ENCODE measurements at places on chromosomes 7 and 10.

- no peak for DNase-seq
Measured at GRCh38 chr10:66180581-66181318, 745.1 kb upstream of the LRRTM3 start.

DNA sequence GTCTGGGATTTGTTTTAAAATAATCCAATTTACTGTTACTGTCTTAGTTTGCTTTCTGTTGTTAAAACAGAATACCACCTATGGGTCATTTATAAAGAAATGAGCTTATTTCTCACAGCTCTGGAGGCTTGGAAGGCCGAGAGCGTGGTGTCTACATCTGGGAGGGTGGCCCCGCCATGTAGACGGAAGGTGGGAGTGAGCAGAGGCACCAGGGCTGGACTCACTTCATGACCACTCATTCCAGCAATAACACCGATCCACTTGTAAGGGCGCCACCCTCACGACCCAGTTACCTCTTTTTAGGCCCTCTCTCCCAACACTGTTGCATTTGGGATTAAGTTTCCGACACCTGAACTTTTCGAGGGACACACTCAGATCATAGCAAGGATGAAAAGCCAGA lies 36.2 kb upstream of the CFAP46 start:
- no peak for DNase-seq

- no peak for DNase-seq
Measured at GRCh38 chr7:130356876-130357611, 12.4 kb downstream of the CPA5 start.

GRCh38 chr10:69639291-69640195 lies 9.5 kb downstream of the FAM241B start:
- DNase-seq = peak; percentile 56

- DNase-seq = no peak
Measured at GRCh38 chr7:99752356-99752755, 17.4 kb upstream of the CYP3A7 start.

GRCh38 chr7:157485361-157485831 lies 148.6 kb downstream of the DNAJB6 start:
- no peak for DNase-seq

DNA sequence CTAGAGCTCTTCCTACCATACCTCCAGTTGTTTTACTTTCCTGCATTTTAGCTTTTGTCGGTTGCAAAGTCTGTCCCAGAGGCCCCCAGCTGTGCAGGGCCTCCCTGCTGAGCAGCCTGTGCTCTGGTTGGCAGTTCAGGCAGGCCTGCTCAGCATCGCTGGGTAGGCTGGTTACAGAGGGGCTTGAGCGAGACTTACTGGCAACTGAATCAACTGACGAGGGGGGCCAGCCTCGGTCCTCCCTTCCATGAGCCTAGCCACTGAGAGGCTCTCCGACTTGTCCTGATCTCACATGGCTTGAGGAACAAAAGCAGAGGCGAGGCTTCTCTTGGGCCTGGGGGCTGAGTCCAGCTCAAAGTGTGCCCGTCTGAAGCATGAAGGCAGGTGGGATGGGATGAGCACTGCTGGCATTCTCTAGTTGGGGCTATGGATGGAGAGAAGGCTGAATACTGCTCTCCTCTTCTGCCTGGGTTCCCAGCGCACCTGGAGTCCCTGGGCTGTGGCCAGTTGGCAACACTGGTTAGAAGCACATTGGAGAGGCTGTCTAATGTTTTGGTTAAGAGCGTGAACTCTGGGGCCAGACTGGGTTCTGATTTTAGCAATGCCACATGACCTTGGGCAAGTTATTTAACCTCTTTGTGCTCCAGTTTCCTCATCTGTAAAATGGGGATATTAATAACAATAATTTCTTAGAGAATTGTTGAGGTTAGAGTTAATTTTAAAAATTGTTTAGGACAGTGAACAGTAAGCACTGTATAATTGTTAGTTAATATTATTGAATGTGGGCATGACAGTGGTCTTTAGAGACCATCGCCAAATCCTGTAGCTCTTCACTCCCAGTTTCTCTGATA lies 6.9 kb upstream of the SFRP5 start:
- DNase-seq = no peak

GRCh38 chr10:21372651-21373410 lies 152.7 kb downstream of the SKIDA1 start:
- peak; percentile 26 for DNase-seq

DNA sequence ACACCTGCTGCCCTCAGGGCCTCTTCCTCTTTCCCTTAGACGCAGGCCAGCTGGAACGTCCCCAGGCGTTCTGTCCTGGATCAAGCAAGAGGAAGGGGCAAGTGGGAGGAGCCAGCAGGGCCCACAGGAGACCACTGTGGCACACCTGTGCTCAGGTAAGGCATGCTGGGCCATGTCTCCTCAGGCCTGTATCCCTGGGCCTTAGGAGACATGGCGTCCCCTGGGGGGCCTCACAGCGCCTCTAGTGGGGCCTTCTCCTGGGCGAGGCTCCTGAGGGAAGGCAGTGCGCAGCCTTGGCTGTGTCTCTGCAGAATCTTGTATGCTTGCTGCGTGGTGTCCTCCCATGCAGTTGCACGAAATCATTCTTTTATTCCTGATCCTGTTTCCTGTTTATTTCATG lies 31.3 kb downstream of the ZNF783 start:
- no peak for DNase-seq

DNA sequence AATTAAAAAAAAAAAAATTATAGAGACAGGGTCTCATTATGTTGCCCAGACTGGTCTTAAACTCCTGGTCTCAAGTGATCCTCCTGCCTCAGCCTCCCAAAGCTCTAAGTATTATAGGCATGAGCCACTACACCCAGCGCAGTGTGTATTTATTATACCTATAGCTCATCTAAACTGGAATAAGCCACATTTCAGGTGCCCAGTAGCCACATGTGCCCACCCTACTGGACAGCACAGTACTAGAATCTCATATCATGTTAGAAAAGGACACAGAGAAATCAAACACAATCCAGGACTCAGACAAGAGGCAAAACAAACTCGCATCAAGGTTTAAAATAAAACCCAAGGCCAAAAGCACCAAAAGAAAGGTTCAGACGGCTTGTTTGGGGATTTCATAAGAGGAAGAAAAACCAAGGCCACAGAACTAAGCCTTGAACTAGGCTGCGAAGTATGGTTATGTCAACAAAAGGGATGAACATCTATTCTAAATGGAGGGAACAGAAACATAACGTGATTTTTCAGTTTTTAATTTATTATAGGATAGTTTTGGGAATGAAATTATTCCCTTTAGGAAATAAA lies 32.3 kb downstream of the SLC16A9 start:
- DNase-seq = no peak

- no peak for DNase-seq
Measured at GRCh38 chr10:118027397-118027796, 19.3 kb downstream of the RAB11FIP2 start.

GRCh38 chr10:132149917-132150316 lies 36.8 kb upstream of the DPYSL4 start:
- DNase-seq = no peak

Measured in CD4-positive, alpha-beta T cell treated with Interferon gamma for 1 hour (primary cell).